ENCODE measurements at places on chromosomes 1 and 21. TPM values are rescaled to one million over a fixed set of nuclear protein-coding genes. Genes with fewer than 3 reads are reported as not detected.

GRCh38 chr1:58861506-58861905 lies 77.7 kb upstream of the JUN start:
- DNase-seq: no peak

- DNase-seq: no peak
Observed at GRCh38 chr1:21449906-21450305, 10.0 kb downstream of the NBPF3 start.

DNA sequence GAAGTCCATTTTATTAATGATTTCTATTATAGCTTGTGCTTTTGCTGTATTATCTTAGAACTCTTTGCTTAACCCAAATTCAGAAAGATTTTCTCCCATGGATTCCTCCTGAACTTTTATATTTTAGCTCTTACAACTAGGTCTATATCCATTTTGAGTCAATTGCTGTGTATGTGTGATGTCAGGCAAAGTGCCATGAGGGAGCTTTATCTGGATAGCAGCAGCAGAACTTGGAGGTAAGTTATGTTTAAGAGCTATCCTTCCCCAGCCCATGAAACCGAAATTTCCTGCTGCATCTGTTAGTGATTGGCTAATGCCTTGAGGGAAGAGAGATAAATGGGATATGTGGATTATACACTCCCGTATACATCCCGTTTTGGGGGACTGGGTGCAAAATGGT lies 29.9 kb downstream of the ADAM30 start:
- DNase-seq: no peak

- DNase-seq: peak; percentile 10
Observed at GRCh38 chr1:25642574-25643108, 26.1 kb downstream of the MAN1C1 start.

- no peak for DNase-seq
Observed at GRCh38 chr1:51343624-51344023, 13.3 kb upstream of the TTC39A start.

GRCh38 chr21:14768042-14768441 lies 221.9 kb upstream of the SAMSN1 start:
- no peak for DNase-seq

GRCh38 chr1:13967707-13968106 lies 267.7 kb downstream of the PRDM2 start:
- DNase-seq: no peak

DNA sequence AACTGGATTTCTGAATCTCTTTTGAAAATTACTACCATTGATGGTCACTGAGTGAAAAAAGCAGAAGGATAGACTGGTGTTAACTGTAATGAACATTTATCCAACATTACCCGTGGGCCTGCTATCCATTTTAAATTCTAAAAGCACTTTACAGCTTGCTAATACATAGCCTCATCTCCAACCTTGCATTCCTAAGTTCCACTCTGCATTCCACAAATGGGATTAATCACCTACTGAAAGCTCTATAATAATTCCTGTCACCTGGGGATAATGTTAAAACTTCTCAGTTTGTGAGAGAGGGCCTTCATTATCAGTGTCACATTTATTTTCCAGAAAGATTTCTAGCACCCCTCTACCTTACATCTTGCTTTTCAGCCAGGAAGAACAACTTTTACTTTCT lies 38.2 kb downstream of the PTPRC start:
- DNase-seq: no peak

- no peak for DNase-seq
Observed at GRCh38 chr1:53336146-53336545, 8.3 kb upstream of the LRP8 start.

GRCh38 chr1:167837326-167837725 lies 76.6 kb downstream of the ADCY10 start:
- DNase-seq: no peak

DNA sequence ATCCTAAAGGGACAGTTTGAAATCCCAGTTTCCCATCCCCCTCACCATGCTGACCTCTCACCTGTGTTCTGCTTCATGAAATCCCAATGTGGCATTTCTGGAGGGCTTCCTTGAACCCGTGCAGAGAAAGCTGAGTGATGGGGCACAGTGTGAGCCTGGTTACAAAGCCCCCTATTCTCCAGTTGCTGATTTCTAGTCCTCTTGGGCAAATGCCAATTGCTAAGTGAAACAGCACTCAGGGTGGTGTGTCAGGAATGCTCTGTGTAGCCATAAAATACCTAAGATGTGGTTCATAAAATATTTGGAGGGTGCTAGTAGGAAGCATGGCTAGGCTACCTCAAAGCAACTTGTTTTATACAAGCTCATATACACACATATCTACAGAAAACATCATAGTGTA lies 32.0 kb downstream of the SUSD4 start:
- DNase-seq: no peak

DNA sequence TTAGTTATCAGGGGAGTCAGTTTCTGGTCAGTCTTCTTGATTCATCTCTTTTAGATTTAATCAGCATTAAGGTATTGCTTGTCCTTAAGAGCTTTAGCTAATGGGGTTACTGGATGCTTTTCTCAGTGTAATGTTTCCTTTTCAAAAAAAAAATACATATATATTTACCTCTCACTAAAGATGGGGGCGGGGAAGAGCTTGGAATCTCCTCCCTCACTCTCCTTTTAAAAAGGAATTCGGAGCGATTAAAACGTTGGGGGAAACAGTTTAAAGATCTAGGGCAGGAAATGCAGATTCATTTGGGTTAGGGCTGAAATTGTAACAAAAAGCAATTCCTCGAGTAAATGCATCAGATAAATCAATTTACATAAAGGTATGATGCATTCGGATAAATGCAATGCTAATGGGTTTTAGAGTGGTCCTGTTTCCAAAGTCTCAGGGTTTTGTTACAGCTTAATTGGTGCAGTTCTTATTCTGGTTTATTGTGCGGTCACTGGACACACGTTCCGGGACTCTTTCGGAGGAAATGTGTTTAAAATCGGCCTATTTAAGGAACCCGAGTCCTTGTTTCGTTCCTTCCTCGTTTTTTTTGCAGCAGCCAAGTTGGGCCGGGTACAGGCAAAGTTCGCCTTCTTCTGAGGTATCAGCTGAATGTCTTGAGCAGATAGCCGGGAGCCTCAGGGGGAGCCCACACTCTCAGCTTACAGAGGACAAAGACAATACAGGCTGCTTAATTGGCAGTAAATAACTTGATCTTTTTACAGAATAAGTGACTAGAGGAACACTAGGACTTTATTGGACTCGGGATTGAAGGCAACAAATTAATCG lies 1.6 kb downstream of the LMO4 start:
- no peak for DNase-seq

GRCh38 chr1:212970085-212970484 lies 19.7 kb downstream of the VASH2 start:
- DNase-seq: no peak

DNA sequence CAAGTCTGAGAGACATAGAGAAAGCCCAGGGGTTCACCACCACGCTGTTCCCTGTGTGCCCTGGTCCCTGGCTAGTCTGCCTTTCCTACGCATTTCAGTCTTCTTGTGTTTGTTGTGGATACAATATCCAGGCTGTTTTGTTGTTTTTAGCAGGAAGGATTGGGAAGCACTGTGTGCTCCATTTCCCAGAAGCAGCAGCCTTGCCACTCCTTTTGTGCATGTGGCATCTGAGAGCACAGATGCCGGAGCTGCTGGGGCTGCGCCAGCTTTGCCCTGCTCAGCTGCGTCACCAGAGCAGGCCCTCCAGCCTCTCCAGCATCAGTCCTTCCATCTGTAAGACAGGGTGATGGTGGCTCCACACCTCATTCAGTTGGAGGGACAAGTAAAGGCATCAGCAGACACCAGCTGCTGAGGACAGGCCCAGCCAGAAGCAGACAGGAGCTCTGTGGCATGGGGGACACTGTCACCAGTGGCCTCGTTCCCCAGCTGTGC lies 94.4 kb upstream of the COL6A1 start:
- no peak for DNase-seq

DNA sequence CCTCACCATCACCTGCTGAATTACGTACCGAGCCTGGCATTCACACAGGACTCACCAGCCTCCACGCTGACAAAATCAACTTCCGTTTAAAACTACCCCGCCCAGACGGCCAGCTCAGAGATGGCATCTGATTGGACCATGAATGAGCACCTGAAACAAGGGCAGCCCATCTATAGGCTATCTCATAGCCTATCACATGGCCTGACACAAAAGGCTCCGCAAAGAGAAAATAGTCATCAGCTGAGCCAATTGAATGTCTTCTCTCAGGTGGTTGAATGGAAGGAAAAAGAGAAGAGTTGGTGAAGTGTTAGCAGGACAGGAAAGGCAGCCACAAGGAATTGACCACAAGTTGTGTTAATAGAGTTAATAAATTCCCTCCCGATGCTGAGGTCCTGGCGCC lies 50.6 kb upstream of the ZC3H12A start:
- DNase-seq: no peak

DNA sequence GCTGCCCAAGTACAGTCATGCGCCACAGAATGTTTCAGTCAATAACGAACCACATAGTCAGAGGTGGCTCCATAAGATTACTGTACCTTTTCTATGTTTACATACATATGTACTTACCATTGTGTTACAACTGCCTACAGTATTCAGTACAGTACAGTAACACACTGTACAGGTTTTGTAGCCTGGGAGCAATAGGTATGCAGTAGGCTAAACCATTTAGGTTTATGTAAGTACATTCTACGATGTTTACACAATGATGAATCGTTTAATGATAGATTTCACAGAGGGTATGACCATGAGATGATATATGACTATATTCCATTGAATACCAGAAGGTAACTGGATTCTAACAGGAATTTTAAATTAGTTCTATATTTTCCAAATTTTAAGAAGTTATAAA lies 10.5 kb downstream of the YY1AP1 start:
- DNase-seq: no peak

- DNase-seq: no peak
Observed at GRCh38 chr1:222750651-222751050, 13.6 kb downstream of the FAM177B start.

DNA sequence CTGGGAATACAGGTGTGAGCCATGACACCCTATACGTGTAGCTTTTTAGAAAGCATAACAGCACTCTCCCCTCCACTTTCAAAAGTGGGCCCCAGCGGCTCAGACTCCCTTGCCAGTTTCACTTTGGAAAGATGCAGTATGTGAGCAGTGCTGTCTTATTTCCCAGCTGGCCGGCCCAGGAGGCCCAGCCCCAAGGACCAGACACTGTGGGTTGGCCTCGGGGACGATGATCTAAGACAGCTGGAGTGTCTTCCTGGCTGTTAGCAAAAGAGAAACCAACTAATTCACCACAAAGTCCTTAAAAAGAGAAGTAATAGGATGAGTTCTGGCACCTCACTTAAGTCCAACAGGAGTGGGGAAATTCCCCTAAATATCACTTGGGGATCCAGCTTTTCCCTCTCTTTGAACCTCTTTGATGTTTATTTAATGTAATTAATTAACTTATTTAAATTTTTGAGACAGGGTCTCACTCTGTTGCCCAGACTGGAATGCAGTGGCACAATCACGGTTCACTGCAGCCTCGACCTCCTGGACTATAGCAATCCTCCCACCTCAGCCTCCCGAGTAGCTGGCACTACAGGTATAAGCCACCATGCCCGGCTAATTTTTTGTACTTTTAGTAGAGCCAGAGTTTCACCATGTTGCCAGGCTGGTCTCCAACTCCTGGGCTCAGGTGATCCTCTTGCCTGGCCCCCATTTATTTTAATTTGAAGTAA lies 17.6 kb upstream of the CLIC4 start:
- no peak for DNase-seq

- no peak for DNase-seq
Observed at GRCh38 chr21:45872902-45873301, 108.7 kb upstream of the COL6A1 start.

GRCh38 chr1:13996334-13996733 lies 296.3 kb downstream of the PRDM2 start:
- no peak for DNase-seq

DNA sequence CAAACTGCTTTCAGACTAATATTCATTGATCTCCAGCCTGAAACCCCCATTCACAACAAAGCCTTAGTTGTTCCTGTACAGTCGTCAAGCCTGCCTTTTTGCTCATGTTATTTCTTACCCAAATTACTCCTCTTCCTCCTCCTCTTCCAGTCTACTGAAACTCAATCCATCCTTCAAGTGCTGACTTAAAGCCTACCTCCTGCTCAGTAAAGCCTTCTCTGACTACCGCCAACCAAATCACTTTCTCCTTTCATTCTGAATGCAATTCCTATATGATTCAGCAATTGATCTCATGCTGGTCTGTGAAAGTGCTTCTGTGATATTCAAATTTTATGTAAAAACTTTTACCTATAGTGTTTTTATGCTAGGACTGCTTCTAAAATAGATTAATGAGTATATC lies 18.6 kb downstream of the TAF5L start:
- DNase-seq: no peak

DNA sequence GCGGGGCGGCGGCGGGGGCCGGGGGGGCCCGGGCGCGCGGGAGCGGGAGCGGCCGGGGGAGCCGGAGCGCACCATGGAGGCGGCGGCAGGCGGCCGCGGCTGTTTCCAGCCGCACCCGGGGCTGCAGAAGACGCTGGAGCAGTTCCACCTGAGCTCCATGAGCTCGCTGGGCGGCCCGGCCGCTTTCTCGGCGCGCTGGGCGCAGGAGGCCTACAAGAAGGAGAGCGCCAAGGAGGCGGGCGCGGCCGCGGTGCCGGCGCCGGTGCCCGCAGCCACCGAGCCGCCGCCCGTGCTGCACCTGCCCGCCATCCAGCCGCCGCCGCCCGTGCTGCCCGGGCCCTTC lies 546 bp downstream of the SKI start:
- no peak for DNase-seq

GRCh38 chr1:59110271-59110670 lies 186.6 kb upstream of the FGGY start:
- no peak for DNase-seq

GRCh38 chr1:85334962-85335361 lies 58.5 kb upstream of the BCL10 start:
- DNase-seq: no peak

FALEC gene
- not detected for total RNA-seq

RGS13 gene
- total RNA-seq: not detected

VPS45 gene
- total RNA-seq: 29.9 TPM

TSPEAR gene
- total RNA-seq: 0.58 TPM

HDAC1 gene
- 112 TPM for total RNA-seq

OR2T12 gene
- total RNA-seq: not detected

PALMD gene
- not detected for total RNA-seq

FMO1 gene
- total RNA-seq: not detected

NHLH2 gene
- total RNA-seq: 1.1 TPM

OR2T33 gene
- total RNA-seq: not detected
